ENCODE measurements at places on chromosomes 6 and 20.

GRCh38 chr6:31597006-31597405 is 4.2 kb upstream of the NCR3 start:
- DNase-seq: peak; percentile 86

GRCh38 chr6:13908955-13909381 is 15.8 kb upstream of the RNF182 start:
- peak; percentile 83 for DNase-seq

DNA sequence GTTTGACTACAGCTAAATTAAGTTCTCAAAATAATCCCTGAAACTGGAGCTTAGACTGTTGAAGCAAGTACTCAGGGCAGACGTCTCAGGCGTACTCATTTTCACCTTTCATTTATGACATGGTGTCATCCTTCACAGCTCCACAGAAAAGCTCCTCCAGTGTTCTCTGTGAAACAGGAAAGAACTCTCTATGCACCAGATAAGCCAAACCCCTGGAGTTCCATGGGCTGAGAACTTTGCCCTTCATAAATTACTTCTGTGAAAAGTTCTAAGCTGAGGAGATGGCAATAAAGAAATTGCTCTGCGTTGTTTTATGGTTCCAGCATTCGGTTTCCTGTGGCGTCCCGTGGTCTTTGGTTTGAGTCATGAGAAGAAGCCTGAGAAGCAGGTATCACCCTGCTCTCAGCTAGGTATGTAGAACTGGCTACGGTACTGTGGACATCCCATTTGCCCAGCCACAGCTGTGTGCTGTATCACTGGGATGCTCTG is 20.2 kb upstream of the RREB1 start:
- DNase-seq: peak; percentile 41

DNA sequence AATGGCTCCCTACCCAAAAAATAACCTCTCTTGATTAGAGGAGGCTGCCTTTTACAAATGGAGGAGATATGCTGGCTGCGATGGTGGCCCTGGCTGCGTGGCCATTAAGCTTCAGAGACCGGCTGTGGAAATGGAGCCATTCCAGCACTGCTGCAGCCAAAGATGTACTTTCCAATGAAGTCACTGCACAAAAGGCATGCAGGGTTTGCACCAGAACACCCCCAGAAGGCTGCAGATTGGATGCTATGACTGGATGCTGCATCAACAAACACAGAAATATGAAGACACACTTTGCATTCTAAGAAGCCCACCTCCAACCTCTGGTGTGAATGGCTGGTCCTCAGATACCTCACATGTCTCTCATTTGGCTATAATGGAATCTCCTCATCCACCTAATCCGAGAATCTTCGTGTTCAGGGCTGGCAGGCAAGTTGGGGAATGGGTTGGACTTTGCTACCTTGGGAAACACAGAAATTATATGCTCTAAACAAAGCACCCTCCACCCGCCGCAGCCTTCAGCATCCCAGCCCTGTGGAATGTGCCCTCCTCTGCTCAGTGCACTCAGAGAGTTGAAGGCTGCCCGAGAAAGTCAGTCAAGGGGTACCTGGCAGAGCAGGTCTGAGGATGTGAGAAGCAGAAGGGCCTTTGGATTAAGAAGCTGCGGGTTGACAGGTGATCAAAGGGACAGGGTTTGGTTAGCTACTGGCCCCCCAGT is 35.3 kb downstream of the APCDD1L start:
- no peak for DNase-seq

DNA sequence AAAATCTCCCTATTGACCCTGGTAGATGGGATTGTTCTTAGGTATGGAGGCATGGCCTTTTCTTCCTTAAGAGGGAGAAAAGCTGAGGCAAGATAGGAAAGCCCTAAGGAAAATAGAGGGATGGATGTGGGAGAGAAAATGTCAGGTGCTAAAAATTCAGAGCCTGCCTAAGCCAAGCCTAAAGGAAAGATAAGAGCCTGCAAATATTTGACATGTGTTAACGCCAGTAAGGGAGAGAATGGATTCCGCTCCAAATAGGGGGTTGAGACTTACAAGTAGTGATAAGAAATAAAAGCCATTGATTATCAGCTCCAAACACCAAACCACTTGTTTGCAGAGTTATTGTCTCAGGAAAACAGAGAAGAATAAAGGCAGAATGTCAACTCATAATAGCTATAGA is 533.6 kb downstream of the PTPRT start:
- DNase-seq: no peak
